ENCODE measurements at places on chromosomes 1 and 21.
A peak's percentile ranks its signal among the peaks of the same experiment; 100 is the strongest.

- DNase-seq, result no peak
Measured at GRCh38 chr1:31618916-31619846, 1.7 kb downstream of the HCRTR1 start.

DNA sequence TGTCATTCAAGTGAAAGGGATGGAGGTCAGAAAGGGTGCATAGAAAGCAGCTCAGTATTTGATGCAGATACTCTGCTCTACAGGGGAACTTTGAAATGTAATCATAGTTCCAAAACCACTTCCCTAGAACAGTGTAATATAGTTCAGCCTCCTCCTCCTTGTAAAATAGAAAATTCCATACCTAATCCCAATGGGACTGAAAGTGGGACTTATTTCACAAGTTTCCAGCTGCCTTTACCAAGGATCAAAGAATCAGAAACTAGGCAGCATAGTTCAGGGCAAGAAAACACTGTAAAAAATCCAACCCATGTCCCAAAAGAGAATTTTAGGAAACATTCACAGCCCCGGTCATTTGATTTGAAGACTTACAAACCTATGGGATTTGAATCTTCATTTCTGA lies 8.1 kb upstream of the TMCO2 start:
- peak; percentile 24 for DNase-seq

GRCh38 chr1:1623631-1624442 lies 8.1 kb upstream of the MMP23B start:
- no peak for DNase-seq

GRCh38 chr1:32178380-32179192 lies 889 bp upstream of the TXLNA start:
- no peak for DNase-seq

- DNase-seq, result no peak
Measured at GRCh38 chr1:997993-998744, 1.7 kb downstream of the HES4 start.

DNA sequence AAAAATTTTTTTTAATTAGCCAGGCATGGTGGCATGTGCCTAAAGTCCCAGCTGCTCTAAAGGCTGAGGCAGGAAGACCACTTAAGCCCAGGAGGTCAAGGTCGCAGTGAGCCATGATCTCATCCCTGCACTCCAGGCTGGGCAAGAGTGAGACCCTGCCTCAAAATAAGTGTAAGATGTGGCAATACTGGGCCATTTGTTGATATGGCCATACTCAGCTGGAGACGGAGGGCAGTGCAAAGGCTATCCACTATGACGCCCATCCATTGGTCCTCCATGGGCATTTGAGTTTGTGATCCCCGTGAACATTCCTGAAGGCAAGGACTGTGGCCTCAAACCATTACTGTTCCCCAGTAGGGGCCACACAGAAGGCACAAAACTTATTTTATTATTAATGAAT lies 1.5 kb downstream of the CASP9 start:
- no peak for DNase-seq

GRCh38 chr1:237032029-237032428 lies 10.0 kb upstream of the RYR2 start:
- no peak for DNase-seq

- DNase-seq, result no peak
Measured at GRCh38 chr1:216820345-216820744, 97.1 kb upstream of the ESRRG start.

- DNase-seq, result peak; percentile 49
Measured at GRCh38 chr1:205775717-205776056, 405 bp upstream of the RAB29 start.

DNA sequence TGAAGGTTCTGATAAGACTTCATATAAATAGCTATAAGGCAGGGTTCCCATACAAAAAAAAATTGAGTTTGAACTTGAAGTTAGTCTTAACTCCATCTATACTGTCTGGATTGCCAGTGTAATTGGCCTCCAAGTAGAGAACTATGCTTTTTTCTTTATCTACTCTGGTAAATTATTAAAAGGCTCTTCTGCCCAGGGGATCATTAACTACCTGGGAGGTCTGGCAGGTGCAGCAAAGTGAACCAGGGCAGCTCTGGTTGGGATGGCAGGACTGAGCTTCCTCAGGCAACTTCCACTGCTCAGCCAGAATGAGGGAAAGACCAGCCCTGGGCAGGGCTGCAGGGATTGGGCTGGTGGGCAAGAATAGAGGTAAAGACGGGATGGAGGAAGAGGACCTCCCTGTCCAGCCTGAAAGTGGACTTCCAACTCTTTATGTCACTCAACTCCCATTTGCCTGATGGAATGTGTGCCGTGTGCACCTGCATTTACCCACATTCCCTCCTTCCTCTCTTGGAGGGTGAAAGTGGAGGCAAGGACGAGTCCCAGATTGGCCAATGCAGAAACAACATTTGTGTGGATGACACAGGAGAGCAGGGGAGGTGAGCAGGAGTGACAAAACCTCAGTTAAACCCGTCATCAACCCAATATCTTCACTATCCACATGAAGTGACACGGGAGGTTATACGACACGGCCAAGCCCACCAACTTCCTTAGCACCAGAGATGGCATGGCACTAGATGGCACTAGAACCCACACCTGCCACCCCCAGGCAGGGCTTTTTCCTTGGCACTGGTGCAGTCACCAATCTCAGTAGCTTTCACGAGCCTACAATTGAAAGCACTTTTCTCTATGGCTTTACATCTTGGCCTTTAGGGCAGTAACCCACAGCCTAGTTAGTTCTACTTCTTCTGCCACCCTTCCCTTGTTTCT lies 25.2 kb downstream of the CCN1 start:
- DNase-seq, result no peak

DNA sequence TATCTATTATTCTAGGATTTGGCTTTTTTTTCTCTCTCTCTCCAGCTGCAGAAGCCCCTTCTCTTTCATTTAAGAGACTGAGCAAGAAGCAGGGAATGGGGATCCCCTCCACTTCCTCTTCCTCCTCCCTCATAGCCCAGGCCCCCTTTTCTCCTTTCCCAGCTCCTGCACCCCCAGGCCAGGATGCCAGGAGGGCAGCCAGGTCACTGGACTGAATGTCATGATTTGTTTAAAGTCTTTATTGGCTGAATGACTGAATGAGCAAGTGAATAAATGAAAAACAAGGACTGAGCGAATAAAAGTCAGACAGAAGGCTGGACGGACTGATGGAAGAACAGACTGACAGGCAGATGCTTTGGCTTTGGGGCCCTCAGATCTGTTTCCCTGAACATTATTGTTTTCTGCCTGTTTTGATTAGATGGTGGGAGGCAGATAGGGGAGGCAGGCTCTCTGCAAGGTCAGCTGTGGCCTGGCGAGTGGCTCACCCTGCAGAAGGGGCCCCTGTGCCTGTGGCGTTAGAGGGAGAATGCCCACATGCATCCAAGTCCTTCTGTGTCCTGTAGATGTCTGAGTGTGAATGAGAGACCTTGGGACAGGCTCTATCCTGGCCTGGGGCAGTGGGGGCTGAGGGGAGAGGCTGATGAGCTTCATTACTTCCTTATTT lies 20.3 kb upstream of the ADGRB2 start:
- DNase-seq, result no peak

DNA sequence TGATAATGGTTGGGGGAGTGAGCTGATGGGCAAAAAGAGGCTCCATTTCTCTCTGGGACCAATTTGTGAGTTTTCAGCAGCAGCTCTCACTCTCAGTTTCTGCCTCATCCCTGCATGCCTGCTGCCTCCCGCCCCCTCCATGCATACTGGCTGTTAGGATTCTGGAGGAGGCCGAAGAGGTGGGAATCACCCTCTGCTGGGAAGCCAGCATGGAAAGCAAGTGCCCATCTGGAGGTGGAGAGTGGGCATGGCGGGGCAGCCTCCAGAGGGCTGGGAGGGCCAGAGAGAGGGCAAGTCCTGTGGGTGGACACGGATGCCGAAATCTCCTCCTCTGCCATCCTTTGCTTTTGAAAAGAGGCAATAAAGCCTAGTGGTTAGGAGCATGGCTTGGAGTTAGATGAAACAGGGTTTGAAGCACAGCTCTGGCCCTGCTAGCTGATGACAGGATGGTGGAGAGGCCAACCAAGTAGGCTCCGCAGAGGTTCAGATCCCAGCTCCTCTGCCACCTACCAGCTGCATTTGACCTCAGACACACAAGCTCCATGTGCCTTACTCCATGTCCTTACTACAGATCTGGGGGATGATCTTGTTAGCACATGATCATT lies 113.4 kb downstream of the GRIK3 start:
- no peak for DNase-seq

Data from fibroblast of skin of right biceps (primary cell).